EL (cell line): ENCODE measurements at places on chromosomes 1 and 21.
A peak's percentile ranks its signal among the peaks of the same experiment; 100 is the strongest.

GRCh38 chr1:230074270-230074669 lies 7.2 kb downstream of the GALNT2 start:
- DNase-seq: no peak

- DNase-seq: no peak
Measured at GRCh38 chr1:198535631-198536030, 4.8 kb downstream of the ATP6V1G3 start.

DNA sequence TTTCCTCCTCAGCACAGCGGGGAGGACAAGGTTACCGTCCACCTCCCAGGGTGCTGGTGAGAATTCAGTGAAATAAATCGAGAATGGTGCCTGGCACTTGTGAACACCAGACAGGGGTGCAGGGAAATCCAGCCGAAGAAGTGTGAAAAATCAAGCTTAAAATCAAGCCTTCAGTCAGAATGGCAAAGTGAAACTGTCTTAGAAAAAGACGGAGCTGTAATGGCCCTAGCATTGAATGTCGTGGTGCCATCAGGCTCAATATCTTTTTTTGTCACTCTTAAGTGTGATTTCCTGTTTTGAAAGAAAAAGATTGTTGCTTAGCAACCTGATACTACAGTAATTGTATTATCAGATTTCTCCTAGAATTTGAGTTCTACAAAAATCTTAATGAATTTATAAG lies 22.1 kb downstream of the EDARADD start:
- DNase-seq: no peak

GRCh38 chr1:17071794-17072193 lies 18.0 kb upstream of the SDHB start:
- no peak for DNase-seq

DNA sequence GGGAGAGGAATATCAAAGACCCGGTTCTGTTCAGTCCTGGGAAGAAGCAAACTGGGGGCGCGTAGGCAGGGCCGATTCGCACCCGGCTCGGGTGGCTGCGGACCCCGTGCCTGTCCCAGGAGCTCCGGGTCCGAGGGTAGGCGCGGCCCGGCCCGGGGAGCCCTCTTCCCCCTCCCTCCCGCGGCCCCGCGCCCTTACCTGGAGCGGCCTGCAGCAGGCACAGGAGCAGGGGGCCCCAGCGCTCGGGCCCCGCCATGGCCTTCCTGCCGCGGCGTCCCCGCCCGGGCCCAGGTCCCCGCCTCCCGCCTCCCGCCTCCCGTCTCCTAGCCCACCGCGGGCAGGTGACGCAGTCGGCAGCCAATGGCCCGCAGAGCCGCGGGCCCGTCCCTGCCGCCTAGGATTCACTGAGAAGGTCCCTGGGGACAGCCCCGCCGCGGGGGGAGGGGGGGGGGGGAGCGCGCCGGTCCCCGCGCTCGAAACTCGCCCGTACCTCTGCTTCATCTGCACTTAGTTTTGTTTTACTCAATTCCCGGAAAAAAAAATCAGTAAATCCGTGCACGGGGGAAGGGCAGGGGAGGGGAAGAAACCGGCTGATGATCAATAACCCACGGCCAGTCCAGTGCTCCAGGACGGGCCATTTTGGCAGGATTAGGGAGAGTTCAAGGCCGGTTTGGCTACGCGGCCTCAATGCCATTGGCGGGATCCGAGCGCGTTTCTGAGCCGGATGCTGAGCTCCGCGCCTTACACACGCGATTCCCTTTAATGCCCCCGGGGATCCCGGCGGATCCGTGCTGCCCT lies at the start of gene IFNLR1:
IFNLR1 (minus strand) TSS at position 297 of the 798 bp plus-strand sequence; CDS start at position 256, 41 bp downstream.
- DNase-seq: peak; percentile 35

DNA sequence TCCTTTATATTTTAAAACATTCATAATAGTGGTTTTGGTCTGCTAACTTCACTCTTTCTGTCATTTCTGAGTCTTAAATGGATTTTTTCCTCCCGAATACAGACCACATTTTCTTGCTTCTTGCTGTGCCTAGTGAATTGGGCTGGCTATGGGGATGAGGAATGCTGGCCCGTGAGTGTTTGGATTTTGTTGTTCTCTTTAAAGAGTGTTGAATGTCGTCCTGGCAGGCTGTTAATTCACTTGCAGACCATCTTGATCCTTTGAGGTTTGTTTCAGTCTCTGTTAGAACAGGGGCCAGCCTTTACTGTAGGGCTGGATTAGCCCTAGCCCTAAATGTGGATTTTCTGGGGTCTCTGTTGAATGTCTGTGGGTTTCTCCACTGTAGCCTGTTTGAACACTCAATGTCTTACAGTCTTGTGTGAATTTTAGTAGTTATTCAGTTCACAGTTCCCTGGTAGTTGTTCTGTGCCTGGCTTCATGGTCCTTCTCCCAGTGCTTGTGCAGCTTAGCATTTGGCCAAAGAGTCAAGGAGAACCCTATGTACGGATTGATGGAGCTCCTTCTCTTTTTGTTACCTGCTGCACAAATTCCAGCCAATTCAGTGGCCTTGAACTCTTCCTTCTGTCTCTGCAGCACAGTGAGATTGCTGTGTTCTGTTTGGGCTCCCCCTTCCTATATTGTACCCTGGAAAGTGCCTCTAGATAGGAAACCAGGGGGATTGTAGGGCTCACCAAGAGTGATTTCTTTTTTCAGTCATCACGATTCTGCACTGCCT lies 95.7 kb downstream of the DYRK1A start:
- DNase-seq: no peak

GRCh38 chr1:118487932-118488331 lies 302.9 kb upstream of the SPAG17 start:
- DNase-seq: no peak

DNA sequence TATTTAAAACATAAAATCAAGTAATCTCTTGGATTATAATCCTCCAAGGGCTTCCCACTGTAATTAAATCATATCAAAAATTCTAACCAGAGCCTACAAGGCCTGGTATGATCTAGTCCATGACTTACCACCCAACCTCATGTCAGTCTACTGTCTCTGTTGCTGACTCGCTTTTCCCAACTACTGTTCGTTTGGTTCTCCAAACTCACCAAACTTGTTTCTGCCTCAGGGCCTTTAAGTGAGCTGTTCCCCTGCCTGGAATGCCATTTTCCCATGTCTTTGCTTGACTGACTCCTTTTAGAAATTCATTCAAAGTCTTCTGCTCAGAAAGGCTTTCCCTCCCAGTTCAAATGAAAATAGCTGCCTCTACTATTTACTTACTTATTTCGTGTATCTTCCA lies 95.9 kb downstream of the ZC3H11B start:
- peak; percentile 13 for DNase-seq

DNA sequence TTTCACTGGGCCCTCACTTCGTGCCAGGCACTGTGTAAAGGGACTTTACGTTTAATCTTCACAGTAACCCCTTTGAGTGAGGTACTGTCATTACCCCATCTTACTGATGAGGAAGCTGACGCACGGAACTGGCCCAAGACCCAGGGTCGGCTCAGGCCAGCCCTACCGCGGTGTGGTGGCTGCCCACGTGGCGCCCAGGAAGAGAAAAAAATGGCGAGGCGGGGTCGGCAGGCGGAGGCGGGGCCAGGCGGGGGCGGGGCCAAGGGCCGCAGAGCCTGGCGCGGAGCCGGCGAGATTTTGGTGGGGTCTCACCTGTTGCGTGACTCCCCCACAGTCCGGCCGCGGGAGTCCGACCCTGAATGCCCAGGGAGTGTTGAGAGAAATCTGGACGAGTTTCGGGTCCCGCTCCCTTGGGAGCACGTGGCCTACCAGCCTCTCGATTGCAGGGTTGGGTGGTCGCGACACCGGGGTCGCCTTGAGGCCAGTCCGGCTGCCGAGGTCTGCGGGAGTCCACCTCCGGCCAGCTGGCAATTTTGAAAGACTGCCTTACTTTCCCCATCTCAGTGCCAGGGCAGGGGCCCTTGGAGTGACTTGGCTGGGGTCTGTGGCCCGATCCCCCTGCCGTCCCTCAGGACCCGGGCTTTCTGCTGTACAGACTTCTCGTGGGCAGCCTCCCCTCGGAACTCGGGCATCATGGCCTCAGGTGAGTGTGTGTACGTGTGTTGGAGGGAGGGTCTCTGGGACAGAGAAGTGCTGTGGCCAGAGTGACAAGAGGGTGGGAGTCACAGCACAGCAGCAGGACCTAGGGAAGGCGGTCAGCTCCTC lies at the start of the genes AMPD2 and GNAT2:
AMPD2 (plus strand) TSS at position 262 of the 825 bp plus-strand sequence. CDS start 1,339 bp downstream, outside the sequence.
GNAT2 (minus strand) TSS at position 41 of the 825 bp plus-strand sequence. CDS start 6,746 bp downstream, outside the sequence.
- DNase-seq: peak; percentile 85

DNA sequence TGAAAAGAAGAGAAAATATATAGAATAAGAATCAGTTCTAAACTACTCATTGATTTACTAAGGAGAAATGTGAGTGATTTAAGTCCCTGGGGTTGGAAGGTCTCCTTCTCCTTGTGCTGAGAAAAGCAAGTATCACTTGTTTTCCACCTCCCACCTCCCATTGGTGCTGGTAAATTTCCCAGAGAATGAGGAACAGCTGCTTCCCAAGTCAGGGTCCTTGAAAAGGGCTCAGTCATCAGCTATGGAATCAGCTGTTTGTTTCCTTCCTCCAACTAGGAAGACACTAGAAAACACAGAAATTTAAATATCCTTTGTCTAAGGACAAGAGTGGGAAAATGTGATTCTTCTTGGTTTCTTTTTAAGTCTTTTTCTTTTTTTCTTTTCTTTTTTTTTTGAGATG lies 131.3 kb upstream of the C1orf21 start:
- DNase-seq: no peak

GRCh38 chr1:187229496-187229895 lies 400.7 kb downstream of the PLA2G4A start:
- no peak for DNase-seq

- DNase-seq: no peak
Measured at GRCh38 chr21:45451091-45451740, 46.3 kb downstream of the COL18A1 start.

DNA sequence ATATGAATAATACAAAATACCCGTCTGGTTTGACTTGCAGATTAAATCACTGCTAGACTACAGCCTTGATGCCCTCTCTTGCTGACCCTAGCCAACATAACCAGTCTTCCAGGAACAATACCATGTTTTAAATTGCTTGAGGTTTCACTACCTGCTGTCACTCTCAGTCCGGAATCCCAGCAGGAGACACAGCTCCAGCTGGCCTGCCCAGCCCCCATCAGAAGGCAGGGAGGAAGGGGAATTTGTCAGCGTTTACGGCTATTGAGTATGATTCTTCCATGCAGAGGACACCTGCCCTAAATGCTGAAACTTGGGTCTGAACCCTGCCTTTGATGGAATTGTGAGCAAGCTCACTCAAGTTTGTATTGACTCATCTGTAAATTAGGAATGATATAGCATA lies 33.0 kb downstream of the ZNF496 start:
- no peak for DNase-seq

GRCh38 chr1:31591425-31592093 lies 15.2 kb downstream of the TINAGL1 start:
- DNase-seq: peak; percentile 78

- no peak for DNase-seq
Measured at GRCh38 chr1:234942012-234942332, 186.7 kb downstream of the TOMM20 start.

- no peak for DNase-seq
Measured at GRCh38 chr1:48222501-48223242, at the start of gene SLC5A9. SLC5A9 (plus strand) TSS chr1:48222716; CDS start chr1:48222737, 21 bp downstream.

DNA sequence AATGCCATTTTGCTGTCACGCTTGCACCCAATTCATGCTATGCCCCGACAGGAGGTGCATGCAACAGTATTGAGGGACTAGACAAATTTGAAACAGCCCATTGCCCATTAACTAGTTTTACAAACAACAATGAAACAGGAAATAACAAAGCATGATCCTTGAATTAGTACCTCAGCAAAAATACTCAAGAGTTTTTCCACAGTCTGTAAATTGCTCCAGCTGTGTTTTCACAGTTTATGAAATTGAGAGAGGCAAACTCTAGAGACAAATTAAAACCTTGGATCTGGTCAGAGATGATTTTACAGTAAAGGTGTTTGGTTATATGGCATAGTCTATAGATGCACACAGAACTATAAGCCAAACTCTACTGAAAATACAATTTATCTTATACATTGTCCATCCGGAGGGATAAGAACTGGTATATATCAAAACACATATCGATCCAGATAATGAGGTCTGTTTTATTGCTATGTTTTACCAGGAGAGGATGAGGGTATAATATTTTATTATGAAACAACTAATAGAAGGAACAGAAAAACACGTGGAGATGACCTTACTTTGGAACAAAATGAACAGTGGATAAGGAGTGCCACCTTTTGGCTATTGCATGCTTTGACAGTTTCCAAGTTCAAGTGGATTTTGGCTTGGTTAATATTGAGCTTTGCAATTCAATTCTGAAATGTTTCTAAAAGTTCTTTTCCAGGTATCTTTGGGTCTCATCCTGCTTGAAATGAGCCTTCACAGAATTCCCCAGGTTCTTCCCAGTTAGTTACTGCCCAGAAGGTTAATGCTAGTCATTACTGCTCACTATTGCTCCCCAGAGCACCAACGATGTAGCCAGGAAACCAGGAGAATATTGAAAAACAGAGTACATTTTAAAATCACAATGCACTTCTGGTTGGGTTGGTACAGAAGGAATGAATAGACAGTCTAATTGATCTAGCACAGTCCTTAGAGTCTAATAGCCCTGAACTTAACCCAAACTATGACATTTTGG lies 45.7 kb downstream of the ZC3H11B start:
- DNase-seq: peak; percentile 49
